Suprapubic skin (tissue), 4 donors: ENCODE measurements at places on chromosomes 2 and 18.
A peak's percentile ranks its signal among the peaks of the same experiment; 100 is the strongest.

DNA sequence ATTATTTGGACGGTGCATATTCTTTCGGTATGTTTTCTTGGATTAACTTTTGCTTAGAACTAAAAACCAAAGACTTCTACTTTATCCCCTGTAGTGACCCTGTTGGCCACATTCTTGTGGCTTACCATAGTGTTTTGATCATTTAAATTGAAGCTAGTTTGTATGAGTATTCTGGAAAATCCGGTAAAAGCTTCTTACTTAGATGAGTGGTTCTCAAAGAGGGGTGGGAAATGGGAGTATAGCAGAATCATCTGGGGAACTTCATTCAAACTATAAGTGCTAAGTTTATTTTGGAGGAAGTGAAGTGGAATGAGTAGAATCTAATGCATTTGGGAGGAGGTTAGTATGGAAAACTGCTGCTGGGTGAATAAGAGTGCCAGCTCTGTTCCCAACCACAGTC is 3.8 kb downstream of the PPP1CB start:
- H3K36me3 ChIP-seq: peaks cover 10% of the 10 kb centered on the region
- H3K27me3 ChIP-seq: no peaks in the 10 kb centered on the region
- no peak for DNase-seq
- H3K4me3 ChIP-seq: peak overlapping the region; percentile 83
- peak overlapping the region; percentile 20 for H3K27ac ChIP-seq

- no peaks in the 10 kb centered on the region for H3K27me3 ChIP-seq
- H3K27ac ChIP-seq: peak overlapping the region; percentile 44
- DNase-seq: no peak
- no peaks in the 10 kb centered on the region for H3K36me3 ChIP-seq
- H3K4me3 ChIP-seq: no peak overlapping the region
Measured at GRCh38 chr2:30359644-30360167, 87.3 kb upstream of the LCLAT1 start.

DNA sequence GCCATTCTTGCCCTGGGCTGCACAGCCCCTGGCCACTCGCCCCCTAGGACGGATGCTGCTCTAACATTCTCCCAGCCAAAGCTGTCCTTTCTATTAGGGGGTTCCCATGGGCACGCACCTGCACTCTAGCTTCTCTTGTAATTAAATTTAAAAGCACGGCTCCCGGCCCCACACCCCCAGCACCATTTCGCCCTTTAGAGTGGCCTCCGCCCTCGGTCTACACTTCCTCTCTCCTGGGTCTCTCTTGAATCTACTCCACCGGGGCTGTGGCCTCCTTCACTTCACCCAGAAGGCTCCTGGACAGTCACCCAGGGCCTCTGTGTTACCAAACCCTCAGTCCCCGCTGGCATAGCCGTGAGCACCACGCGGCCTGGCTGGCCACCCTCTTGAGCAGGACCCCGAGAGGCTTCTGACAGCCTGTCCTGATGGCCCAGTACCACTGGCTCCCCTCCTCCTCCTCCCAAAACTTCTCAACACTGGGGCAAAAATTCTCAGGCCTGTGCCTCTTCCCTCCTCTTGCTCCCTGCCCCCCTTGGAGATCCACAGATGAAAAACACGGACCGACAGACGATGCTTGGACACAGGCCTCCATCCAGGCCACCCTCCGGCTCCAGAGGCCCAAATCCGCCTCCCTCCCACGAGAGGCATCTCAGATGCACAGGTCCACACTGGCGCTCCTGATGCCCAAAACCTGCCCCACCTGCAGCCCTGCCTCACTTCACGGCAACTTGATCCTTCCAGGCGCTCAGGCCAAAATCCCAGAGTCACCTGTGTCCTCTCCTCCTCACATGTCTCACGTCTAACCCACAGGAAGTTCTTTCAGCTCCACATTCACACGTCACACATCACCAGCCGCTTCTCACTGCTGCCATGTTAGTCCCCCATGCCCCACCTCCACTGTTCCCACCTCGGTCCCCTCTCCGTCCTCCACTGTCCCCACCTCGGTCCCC is 6.9 kb upstream of the RAB17 start:
- H3K4me3 ChIP-seq: no peak overlapping the region
- H3K27me3 ChIP-seq: no peaks in the 10 kb centered on the region
- H3K36me3 ChIP-seq: no peaks in the 10 kb centered on the region

DNA sequence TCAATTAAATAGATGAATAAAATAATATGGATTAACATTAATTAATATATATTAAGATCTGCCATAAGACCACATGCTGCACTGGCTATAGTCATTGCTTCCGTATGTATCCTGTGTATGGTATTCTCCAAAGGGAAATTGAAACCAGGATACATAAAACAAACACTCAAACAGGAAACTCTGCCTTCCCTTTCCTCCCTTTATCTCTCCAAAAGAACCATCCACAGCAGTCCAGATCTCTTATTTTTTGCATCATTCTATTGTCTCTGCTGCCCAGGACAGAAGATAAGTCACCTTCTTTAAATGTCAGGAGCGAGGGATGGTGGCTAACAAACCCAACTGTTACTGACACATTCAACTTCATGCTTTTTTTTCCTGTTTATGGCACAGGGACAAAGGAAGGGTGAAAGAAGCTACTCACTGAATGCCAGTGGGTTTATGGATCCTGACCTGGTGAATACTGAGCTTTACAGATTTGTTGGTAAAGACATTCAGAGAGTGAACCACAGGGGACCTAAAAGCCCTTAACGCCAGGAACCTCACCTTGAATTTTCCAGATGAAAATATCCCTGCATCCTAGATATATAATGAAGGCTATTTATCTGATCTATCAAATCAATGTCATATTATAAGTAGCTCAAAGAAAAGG is 67.5 kb downstream of the CSRNP3 start:
- H3K4me1 ChIP-seq: no peaks in the 10 kb centered on the region
- no peak overlapping the region for H3K4me3 ChIP-seq
- no peaks in the 10 kb centered on the region for H3K36me3 ChIP-seq
- no peak for DNase-seq

GRCh38 chr2:226904592-226904991 is 68.7 kb downstream of the RHBDD1 start:
- H3K4me1 ChIP-seq: peaks cover 4% of the 10 kb centered on the region
- no peak for DNase-seq

DNA sequence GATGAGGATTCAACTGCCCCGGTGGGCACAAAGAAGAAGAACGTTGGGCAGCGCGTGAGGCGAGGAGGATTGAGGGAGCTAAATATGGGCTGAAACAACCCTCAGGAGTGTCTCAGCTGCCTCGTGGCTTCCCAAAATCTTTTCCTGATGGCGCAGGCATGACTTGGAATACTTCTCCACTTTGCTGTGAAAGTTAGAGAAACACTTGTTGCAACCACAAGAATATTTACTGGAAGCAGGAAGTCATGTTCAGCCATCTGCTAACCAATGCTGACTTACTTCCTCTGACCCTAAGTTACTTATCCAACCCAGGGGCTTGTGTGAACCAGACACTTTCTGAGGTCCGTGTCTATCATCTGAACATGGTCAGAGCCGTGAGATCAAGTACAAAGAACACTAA is 148.8 kb downstream of the ARL4C start:
- no peaks in the 10 kb centered on the region for H3K27me3 ChIP-seq
- DNase-seq: no peak
- H3K27ac ChIP-seq: no peak overlapping the region
- H3K36me3 ChIP-seq: no peaks in the 10 kb centered on the region
- H3K4me3 ChIP-seq: no peak overlapping the region
- H3K4me1 ChIP-seq: no peaks in the 10 kb centered on the region

DNA sequence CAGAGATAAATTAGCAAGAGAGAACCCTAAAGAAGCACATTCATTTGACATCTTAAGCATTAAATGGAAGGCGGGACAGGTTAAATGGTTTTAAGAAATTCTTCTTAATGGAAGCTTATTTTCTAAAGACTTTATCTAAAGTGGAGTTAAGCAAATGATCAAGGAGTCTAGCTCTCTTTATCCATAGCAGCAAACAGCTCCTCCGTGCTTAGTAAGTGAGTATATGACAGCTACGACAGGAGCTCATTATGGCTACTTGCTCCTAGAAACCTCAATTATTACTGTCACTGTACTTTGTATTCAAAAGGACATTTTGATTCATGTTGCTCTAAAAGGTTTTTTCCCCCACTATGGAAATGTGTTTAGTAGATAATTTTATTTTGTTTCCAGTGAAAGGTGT is 444.9 kb downstream of the TMX3 start:
- no peaks in the 10 kb centered on the region for H3K4me1 ChIP-seq
- H3K36me3 ChIP-seq: no peaks in the 10 kb centered on the region
- no peak for DNase-seq
- no peak overlapping the region for H3K4me3 ChIP-seq
- no peaks in the 10 kb centered on the region for H3K27me3 ChIP-seq
- no peak overlapping the region for H3K27ac ChIP-seq

GRCh38 chr2:224202281-224202865 is 163.3 kb upstream of the SERPINE2 start:
- no peaks in the 10 kb centered on the region for H3K36me3 ChIP-seq
- no peak overlapping the region for H3K27ac ChIP-seq
- DNase-seq: no peak
- no peaks in the 10 kb centered on the region for H3K27me3 ChIP-seq
- no peaks in the 10 kb centered on the region for H3K4me1 ChIP-seq
- no peak overlapping the region for H3K4me3 ChIP-seq

- H3K4me3 ChIP-seq: no peak overlapping the region
- H3K27ac ChIP-seq: no peak overlapping the region
- no peaks in the 10 kb centered on the region for H3K27me3 ChIP-seq
- no peak for DNase-seq
- H3K36me3 ChIP-seq: no peaks in the 10 kb centered on the region
Measured at GRCh38 chr2:113220970-113221708, 47.4 kb downstream of the PSD4 start.

- no peak for DNase-seq
- H3K4me3 ChIP-seq: no peak overlapping the region
- no peaks in the 10 kb centered on the region for H3K4me1 ChIP-seq
- H3K27me3 ChIP-seq: no peaks in the 10 kb centered on the region
Measured at GRCh38 chr2:106165029-106165428, 29.1 kb downstream of the UXS1 start.

- H3K4me3 ChIP-seq: no peak overlapping the region
- no peaks in the 10 kb centered on the region for H3K36me3 ChIP-seq
- H3K27ac ChIP-seq: no peak overlapping the region
- H3K4me1 ChIP-seq: no peaks in the 10 kb centered on the region
- no peak for DNase-seq
- H3K27me3 ChIP-seq: no peaks in the 10 kb centered on the region
Measured at GRCh38 chr2:58788402-58788801, 547.3 kb upstream of the FANCL start.

DNA sequence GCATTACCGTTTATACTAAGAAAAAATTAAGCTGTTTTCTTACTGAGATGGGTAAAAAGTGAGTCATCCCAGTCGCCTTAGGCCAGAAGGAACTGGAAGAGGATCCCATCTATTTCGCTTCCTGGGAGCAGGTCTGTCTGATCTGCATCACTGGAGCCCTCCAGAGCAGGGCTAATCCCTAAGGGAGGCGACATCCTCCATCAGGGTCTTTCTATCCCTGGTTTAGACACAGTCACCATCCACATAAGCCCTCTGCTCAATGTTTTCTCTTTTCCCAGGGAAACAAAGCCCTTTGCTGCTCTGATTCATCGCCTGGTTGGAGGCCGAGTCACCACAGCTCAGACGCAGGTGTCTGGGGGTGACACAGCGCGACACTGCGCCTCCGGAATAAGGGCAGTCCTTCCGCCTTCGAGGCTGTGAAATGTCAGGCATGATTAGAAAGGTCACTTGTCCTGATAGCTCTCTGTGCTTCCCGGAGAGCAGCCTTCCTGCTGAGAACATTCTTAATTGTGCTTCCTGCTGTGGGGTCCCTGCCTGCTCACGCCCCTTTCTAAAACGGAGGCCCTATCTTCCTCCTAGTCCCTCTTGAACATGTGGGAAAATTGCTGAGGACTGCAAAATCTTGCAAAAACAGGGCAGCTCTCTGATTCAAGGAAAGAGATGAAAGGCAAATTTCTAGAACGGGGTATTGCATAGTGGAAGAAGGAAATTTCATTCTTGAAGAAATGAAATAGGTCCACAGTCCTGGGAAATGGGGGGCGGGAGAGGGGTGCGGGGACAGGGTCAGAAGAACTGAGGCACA is 56.3 kb downstream of the MARCHF4 start:
- DNase-seq: no peak
- no peaks in the 10 kb centered on the region for H3K36me3 ChIP-seq
- H3K4me3 ChIP-seq: no peak overlapping the region
- no peak overlapping the region for H3K27ac ChIP-seq

GRCh38 chr2:38178119-38178518 is 102.2 kb upstream of the CYP1B1 start:
- no peak for DNase-seq
- no peaks in the 10 kb centered on the region for H3K27me3 ChIP-seq
- peak overlapping the region; percentile 69 for H3K27ac ChIP-seq

GRCh38 chr2:230865766-230866755 is 1.3 kb downstream of the ITM2C start:
- H3K27ac ChIP-seq: no peak overlapping the region
- no peaks in the 10 kb centered on the region for H3K36me3 ChIP-seq
- no peak for DNase-seq
- peak overlapping the region; percentile 67 for H3K4me3 ChIP-seq
- H3K4me1 ChIP-seq: peaks cover 38% of the 10 kb centered on the region

- no peaks in the 10 kb centered on the region for H3K36me3 ChIP-seq
- no peak overlapping the region for H3K4me3 ChIP-seq
- H3K4me1 ChIP-seq: no peaks in the 10 kb centered on the region
- no peaks in the 10 kb centered on the region for H3K27me3 ChIP-seq
- H3K27ac ChIP-seq: no peak overlapping the region
Measured at GRCh38 chr18:35183886-35184285, 56.9 kb upstream of the ZNF397 start.

DNA sequence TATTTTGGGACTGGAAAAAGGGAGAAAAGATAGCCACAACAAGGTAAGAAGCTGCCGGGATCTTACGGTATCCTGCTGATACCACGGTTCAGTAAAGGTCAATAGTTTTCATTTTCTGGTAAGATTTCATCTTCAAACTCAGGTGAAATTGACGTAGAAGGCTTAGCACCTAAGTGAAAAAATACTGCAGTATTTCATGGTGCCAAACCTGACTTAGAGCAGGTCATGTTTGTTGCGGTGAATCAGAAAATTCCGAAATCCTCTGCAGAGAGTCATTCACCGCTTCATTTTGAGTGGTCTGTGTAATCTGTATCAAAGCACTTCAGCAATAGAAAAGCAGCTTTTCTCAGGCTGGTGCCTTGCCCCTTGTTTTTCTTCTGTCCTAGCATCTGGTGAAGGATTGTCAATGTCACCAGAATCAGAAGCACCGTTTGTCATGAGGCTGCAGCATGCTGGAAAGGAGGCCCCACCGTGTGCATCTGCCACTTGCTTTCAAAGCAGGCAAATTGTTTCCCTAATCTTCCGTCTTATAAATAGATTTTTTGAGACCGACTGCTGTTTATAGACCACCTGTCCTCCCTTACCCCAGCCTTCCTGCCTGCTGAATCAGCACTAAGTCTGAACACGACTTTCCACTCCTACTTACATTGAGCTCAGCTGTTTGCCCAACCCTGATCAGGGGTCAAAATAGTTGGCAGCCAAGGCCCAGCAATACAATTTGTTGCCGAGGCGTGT is 156.3 kb downstream of the EML6 start:
- no peak for DNase-seq
- H3K36me3 ChIP-seq: no peaks in the 10 kb centered on the region
- H3K27me3 ChIP-seq: no peaks in the 10 kb centered on the region

GRCh38 chr2:23788100-23788499 is 138.8 kb downstream of the ATAD2B start:
- DNase-seq: no peak
- no peak overlapping the region for H3K27ac ChIP-seq
- H3K27me3 ChIP-seq: no peaks in the 10 kb centered on the region
- peaks cover 18% of the 10 kb centered on the region for H3K36me3 ChIP-seq
